Neural progenitor cell (in vitro differentiated cells): ENCODE measurements at places on chromosomes 6 and 20. TPM values are rescaled to one million over a fixed set of nuclear protein-coding genes. Genes with fewer than 3 reads are reported as not detected.

DNA sequence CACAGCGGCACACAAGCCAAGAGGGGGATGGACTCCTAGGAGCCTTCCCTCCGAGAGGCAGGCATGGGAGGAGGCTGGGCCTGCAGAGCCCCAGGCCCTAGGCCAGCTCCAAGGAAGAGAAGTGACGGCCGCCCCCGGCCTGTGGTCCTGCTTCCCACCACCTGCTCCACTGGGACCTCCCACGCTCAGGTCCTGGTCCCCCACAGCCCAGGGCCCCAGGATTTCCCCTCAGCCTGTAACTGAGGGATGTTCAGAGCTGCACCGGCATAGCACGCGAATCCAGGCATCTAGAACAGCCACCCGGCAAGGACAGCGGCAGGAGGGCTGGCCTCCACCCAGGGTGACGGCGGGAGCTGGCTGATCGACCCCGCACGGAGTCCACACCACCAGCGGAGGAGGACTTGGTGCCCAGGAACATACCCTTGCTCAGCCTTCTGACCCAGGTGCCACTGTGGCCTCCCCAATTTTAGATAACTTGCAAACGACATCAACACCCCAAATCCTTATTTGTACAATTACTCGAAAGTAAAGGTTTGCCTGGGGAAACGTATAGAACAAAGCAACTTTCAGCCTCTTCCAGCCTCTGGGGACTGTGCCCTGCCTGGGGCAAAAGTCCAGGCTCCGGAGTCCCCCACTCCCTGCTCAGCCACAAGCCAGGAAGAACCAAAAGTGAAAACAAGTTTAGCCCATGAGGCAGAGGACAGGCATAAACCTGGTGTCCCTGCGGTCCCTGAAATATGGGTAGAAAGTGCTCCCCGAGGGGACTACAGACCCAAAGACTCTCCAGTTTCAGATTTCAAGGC lies 3.5 kb downstream of the GATA5 start:
- no peaks in the 10 kb centered on the region for H3K36me3 ChIP-seq
- H3K27me3 ChIP-seq = peaks cover 61% of the 10 kb centered on the region
- DNase-seq = no peak
- H3K27ac ChIP-seq = no peak overlapping the region
- H3K4me3 ChIP-seq = no peak overlapping the region
- peaks cover 19% of the 10 kb centered on the region for H3K4me1 ChIP-seq

GRCh38 chr20:4366076-4366475 lies 350.7 kb upstream of the RNF24 start:
- H3K36me3 ChIP-seq = no peaks in the 10 kb centered on the region
- no peak for DNase-seq
- no peaks in the 10 kb centered on the region for H3K27me3 ChIP-seq
- H3K27ac ChIP-seq = no peak overlapping the region
- no peaks in the 10 kb centered on the region for H3K4me1 ChIP-seq

DNA sequence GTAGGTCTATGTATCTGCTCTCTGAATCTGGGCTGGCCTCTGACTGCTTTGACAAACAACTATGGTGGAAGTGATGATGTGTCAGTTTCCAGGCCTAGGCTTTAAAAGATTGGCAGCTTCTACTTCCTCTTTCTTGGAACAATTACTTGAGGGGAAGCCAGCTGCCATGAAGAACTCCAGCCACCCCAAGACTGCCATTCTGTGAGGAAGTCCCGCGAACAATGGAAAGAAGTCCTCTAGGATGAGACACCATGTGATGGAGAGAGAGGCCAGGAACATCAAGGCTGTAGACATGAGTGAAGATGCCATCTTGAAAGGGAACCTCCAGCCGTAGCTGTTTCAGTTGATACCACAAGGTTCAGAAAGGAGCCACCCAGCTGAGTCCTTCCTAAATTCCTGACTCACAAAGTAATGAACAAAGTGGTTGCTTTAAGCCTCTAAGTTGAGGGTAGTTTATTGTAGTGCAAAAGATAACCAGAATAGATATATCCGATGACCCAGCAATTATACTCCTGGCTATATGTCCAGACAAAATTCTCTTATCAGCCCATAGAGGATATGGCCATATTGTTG lies 15.3 kb upstream of the TCF15 start:
- no peak overlapping the region for H3K4me3 ChIP-seq
- no peak overlapping the region for H3K27ac ChIP-seq
- H3K4me1 ChIP-seq = peaks cover 8% of the 10 kb centered on the region
- H3K27me3 ChIP-seq = no peaks in the 10 kb centered on the region
- no peaks in the 10 kb centered on the region for H3K36me3 ChIP-seq

DNA sequence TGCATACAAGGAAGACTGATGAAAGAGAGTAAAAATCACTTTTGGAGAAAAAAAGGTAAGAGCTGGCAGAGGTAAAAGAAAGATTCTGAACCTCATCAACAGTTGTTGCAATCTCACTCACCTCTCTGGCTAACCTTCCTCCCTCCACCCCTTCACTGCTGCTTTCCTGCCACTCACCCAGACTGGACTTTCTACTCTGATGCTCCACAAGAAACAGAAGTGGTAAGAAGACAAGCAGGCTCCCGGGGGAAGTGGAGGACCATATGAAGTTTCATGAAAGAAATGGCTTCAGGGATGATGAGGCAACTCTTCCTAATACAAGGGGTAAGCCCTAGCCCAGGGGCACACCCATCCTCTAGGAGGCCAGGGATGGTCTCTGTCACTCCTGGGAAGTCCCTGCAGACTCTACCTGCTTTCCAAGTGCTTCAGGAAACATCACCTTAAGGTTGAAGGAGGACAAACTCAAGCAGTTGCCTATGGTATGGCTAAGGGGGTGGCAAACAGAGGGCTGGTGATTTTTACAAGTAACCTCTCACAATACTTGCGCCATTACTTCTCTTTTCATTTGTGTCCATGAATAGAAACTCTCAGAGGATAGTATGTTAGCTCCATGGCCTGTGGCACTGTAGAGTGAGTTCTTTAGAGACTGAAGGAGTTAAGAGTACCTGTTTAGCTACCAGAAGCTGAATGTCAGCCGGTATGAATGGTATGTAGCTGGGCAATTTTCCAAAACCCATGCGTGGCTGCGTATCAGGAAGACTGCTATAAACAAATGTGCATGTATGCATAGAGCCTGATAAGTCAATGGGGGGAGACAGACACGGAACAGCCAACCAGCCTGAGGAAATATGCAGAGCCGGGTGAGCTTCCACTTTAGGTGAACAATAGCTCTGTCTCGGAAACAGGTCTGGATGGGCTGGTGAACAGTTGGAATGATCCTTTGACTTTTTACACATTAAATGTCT lies 112.0 kb downstream of the BACH2 start:
- no peak for DNase-seq
- no peak overlapping the region for H3K27ac ChIP-seq
- H3K36me3 ChIP-seq = no peaks in the 10 kb centered on the region
- H3K27me3 ChIP-seq = no peaks in the 10 kb centered on the region
- no peak overlapping the region for H3K4me3 ChIP-seq
- H3K4me1 ChIP-seq = no peaks in the 10 kb centered on the region

DNA sequence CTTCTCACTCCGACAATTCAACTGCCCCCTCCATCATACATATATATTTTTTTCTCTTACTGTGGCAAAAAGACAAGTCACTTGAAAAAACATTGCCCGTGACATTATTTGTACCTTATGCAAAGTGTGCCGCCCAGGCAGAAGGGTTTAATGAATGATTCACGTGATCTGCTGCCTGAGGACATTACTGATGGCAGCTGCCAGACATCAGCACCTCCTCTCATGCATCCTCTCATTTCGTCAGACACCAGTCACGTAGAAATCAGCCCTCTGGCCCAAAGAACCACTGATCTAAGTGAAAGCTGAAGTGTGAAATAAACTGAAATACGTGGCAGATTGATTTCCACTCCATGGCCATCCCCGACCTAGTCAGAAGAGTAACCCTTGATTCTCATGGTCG lies 218.8 kb upstream of the PDE10A start:
- DNase-seq = no peak
- H3K27me3 ChIP-seq = no peaks in the 10 kb centered on the region
- no peak overlapping the region for H3K4me3 ChIP-seq

DNA sequence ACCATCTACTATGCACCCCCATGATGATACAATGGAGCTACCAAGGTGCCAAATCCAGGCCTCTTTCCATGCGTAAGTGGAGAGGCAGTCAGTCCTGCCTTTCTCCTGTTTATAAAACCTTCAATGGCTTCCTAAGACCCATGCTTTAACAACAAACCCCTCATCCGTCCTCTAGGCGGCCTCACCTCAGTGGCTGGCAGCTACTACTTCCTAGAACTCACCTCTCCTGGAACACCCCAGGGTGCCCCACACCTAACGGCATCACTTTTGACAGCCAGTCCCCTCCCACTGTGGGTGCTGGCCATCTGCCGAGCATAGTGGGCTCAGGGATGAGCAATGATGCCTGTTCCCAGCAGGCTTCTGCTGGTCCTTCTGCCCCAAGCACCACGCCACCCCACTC lies 80.0 kb upstream of the TAB2 start:
- DNase-seq = no peak
- no peaks in the 10 kb centered on the region for H3K36me3 ChIP-seq
- no peak overlapping the region for H3K4me3 ChIP-seq
- no peaks in the 10 kb centered on the region for H3K4me1 ChIP-seq
- no peak overlapping the region for H3K27ac ChIP-seq

DNA sequence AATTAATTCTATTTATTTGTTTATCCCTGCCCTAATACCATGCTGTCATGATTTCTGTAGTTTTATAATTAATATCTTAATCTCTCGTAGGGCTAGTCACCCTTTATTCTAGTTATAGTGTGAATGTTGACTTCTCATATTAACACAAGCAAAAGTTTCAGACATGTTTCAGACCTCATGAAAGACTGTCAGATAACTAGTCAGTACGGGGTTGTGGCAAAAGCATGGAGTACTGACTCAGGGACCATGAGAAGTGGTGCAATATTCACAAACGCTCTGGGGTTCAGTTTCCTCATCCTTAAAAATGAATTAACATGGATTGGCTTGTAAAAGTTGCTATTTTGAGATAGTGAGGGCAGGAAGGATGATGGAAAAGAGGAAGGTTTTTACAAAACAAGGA lies 148.9 kb downstream of the TMEM200A start:
- H3K4me1 ChIP-seq = no peaks in the 10 kb centered on the region
- no peaks in the 10 kb centered on the region for H3K27me3 ChIP-seq
- no peak overlapping the region for H3K27ac ChIP-seq
- no peak for DNase-seq

Gene SLC17A4
- total RNA-seq = not detected in 2 replicates

Gene HLA-DQA2
- not detected in 2 replicates for total RNA-seq
